ENCODE measurements at places on chromosomes 6 and 20.

- no peak for DNase-seq
Observed at GRCh38 chr6:138727182-138727581, 46.4 kb upstream of the CCDC28A start.

- no peak for DNase-seq
Observed at GRCh38 chr6:163001330-163001729, 273.6 kb downstream of the PACRG start.

DNA sequence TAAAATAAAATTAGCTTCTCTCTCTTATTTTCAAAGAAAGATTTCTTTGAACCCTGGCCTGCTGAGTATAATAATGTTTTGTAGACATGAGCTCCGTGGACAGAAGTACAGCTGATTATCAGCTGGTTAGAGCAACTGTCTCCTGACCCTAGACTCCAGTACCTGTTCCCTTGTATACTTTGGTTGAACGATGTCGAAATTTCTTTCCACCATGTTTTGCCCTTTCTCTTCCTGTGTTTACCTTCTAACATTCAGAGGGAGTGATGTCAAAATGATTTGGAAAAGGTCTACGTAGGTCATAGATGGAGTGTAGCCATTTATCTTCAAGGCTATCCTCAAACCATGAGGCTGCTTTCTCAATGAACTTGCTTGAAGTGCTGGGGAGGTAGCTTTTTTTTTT lies 16.8 kb upstream of the ADTRP start:
- no peak for DNase-seq

DNA sequence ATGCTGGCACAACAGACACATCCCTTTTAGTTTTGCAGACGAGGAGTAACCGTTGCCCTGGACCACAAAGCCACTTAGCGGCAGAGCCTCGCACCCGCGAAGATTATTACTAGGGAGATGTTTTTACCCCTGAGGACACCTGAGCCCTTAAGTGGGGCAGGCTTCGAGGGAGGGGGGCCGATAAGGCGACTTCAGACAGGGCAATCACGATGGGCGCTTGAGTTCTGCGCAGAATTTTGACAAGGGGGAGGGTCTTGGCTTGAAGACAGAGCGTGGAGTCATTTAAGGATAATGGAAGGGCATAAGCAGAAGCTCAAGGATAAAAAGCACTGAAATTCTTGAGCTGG lies 650 bp upstream of the TTK start:
- peak; percentile 37 for DNase-seq

DNA sequence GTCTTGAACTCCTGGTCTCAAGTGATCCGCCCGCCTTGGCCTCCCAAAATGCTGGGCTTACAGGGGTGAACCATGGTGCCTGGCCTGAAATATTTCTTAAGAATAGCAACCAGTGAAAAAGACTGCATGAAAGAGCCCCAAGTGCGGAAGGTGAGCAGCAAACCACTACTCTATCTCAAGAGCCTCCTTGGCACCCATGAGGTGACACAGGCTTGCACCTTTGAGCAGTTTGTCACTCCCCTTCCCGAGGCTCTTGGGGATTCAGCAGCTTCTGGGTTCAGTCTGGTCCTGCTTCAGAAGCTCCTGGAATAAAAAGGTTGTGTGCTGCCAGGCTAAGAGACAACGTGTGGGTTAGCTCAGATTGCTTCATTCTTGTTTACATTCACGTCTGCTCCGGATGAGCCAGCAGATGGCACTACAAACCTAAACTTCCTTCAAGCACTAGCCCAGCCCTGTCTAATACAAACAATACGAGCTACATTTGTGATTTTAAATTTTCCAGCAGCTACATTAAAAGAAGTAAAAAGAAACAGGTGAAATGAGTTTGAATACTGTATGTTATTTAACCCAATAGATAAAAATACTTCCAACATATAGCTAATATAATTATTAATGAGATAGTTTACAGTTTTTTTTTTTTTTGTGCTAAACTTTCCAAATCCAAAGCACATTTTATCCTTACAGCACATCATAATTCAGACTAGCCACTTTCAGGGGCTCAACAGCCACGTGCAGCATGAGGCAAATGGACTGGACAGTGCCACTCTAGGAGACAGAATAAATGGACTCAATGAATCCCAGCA lies 46.2 kb downstream of the GJA10 start:
- peak; percentile 71 for DNase-seq
